ENCODE measurements at places on chromosomes 5 and 9. TPM values are rescaled to one million over a fixed set of nuclear protein-coding genes. Genes with fewer than 3 reads are reported as not detected.

Gene KIF12
- 0.84 TPM for total RNA-seq

Gene MYOZ3
- total RNA-seq: 0.42 TPM

Gene TRPM6
- 1.3 TPM for total RNA-seq

Gene KLF9
- total RNA-seq: 105 TPM

Gene SSNA1
- 53.3 TPM for total RNA-seq

Gene ANKRD55
- total RNA-seq: not detected

Gene ITK
- 4.5 TPM for total RNA-seq

Gene ZDHHC11B
- 6.9 TPM for total RNA-seq

Gene NEUROG1
- total RNA-seq: not detected

Data from mesenteric fat pad (tissue), 1 donor.